GM23248 (cell line): ENCODE measurements at places on chromosomes 11 and 22. TPM values are rescaled to one million over a fixed set of nuclear protein-coding genes. Genes with fewer than 3 reads are reported as not detected.

DNA sequence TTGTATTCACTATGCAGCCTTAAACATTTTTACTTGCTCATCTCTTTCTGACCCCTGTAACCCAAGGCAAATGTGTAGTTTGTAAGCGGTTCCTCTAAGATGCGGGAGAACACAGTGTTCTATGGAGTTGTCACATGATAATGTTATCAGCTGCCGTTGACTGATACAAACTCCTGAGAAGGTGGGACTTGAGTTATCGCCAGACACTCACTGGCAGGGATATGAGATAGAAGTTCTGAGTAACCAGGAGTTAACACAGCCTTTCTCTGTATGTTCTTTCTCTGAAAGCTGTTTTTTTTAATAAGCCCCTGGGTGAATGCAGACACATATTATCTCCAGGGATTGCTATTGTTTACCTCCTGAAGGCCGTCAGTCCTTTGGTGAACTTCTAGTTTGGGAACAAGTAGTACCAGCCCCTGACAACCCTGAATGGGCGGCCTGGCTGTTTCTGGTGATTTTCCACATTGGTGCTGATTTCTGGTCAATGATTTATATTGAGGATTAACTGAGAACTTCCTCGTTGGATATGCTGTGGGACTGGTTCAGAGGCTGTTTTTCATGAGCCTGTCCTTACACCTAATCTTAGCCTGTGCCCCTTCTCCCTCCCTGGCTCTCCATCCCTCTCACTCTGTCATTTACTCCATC is 155.3 kb upstream of the RASSF10 start:
- DNase-seq, result no peak
- H3K4me3 ChIP-seq, result no peak overlapping the region
- H3K27me3 ChIP-seq, result no peaks in the 10 kb centered on the region
- peaks cover 6% of the 10 kb centered on the region; the same call in 1 of the 2 replicates for H3K4me1 ChIP-seq
- no peak overlapping the region for H3K27ac ChIP-seq

GRCh38 chr11:57054817-57055216 is 66.1 kb downstream of the OR5AK2 start:
- no peak for DNase-seq
- H3K27ac ChIP-seq, result no peak overlapping the region
- H3K4me3 ChIP-seq, result no peak overlapping the region
- H3K36me3 ChIP-seq, result no peaks in the 10 kb centered on the region
- no peaks in the 10 kb centered on the region for H3K4me1 ChIP-seq

DNA sequence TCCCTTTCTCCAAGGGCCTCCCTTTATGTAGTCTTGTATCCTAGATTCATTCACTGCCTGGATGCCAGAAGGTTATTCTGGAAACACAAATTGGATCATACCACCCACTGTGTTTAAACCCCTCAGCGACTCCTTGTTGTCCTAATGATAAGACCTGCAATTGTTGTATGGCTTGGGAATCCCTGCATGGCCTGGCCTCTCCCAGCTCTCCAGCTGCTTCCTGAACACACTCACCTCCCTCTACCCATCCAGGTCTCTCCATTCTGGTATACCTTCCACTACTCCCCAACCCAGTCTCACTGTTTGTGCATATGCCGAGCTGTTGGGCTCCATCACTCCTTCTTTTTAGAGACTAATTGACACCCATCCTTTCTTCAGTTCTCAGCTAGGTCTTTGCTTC is 124.3 kb upstream of the ALX4 start:
- H3K27ac ChIP-seq, result no peak overlapping the region
- no peaks in the 10 kb centered on the region for H3K36me3 ChIP-seq
- H3K4me3 ChIP-seq, result no peak overlapping the region
- H3K4me1 ChIP-seq, result no peaks in the 10 kb centered on the region
- no peak for DNase-seq

- H3K27ac ChIP-seq, result no peak overlapping the region
- no peak overlapping the region for H3K4me3 ChIP-seq
- H3K4me1 ChIP-seq, result 0 out of 2 replicates have a peak, but pooled peaks cover 6% of the 10 kb centered on the region
- no peaks in the 10 kb centered on the region; the same call in 1 of the 2 replicates for H3K27me3 ChIP-seq
- DNase-seq, result no peak
Observed at GRCh38 chr11:44868021-44868420, 82.7 kb downstream of the TP53I11 start.

Gene APOL5
- polyA plus RNA-seq, result not detected in 2 replicates
